AG10803 (cell line): ENCODE measurements at places on chromosomes 5 and 9.

DNA sequence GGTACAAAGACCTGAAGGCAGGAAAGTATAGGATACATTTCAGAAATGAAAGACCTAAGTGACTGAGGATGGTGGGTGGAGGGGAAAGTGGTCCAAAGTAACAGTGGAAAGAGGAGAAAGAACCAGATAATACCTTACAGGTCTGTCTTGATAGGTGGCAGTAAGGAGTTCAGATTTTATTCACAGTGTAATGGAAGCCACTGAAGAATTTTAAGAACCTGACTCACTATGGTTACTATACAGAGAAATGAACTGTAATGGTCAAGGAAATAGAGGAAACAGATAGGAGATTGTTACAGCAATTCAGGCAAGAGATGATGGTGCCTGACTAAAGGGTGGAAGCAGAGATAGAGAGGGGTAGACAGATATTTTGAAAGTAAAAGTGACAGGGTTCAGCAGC is 46.5 kb downstream of the EPB41L4A start:
- DNase-seq, result no peak

GRCh38 chr5:10682801-10683525 is 78.1 kb downstream of the DAP start:
- DNase-seq, result no peak

GRCh38 chr5:176608937-176609723 is 826 bp downstream of the GPRIN1 start:
- no peak for DNase-seq

DNA sequence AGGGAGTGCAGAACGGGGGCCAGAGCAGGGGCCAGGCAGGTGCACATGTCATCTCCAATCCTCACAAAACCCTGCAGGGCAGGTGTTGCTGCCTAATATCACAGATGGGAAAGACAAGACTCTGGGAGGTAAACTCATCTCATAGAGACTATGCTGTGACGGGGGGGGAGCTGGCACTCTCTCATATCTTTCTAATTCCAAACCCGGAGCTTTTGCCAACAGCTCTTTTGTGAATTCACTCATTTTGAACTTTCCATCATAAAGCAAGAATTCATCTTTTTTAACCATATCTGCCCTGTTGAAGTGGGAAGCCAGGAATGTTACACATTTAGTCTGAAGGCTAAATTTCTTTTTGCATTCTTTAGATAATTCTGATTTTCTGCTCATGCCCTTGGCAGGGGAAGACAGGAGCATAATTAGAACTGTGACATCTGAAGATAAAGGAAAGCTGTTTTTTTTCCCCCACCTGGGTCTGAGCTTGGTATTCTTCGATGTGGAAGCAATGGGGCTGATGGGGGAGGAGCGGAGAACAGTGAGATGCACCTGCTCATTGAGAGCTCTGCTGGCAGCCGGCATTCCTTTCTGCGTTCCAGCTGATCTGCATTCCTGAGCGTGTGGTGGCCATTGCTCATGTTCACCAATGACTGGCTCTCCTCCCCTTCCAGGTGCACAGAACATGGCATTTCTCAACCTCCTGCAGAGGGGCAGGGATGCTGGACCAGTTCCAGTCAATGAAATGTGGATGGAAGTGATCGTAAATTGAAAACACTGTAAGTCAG is 159.2 kb downstream of the NSG2 start:
- no peak for DNase-seq

DNA sequence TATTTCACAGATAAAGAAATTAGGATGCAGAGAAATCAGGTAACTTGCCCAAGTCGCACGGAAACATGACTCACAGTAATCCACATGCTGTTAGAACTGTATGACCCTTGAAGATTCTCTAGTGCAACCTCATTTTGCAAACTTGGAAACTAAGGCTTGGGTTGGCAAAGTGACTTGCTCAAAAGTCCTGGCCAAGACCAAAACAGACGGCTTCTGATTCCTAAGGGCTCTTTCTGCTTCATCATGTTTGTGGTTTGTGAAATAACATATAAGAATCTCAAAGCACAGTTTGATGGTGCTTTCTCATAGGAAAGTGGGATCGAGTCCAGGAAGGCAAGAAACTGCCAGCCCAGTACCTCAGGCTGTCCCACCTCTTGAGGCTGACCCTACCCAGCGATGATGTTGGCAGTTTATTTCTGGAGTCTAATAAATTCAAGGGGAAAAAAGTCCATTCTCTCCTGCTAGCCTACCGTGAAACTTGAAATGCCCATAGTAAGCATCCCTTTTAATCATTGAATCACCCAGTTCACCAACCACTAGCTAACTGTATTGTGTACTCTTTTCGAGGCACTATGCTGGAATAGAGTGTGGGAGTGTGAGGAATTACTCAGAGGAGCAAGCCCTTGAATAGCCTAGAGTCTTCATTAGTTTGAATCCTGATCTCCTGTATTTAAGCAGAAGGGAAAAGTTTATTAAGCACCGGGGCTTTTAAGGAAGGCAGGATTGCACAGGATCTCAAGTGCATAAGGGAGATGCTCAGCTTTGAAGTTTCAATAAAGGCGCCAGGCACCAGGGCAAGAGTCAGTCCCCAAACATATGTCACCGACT is 14.1 kb downstream of the CAPSL start:
- peak; percentile 95 for DNase-seq
